ENCODE measurements at places on chromosomes 2 and 18.
A peak's percentile ranks its signal among the peaks of the same experiment; 100 is the strongest.

- no peak for DNase-seq
These were observed 21.3 kb upstream of the CHST9 start for GRCh38 chr18:27206411-27206810.

DNA sequence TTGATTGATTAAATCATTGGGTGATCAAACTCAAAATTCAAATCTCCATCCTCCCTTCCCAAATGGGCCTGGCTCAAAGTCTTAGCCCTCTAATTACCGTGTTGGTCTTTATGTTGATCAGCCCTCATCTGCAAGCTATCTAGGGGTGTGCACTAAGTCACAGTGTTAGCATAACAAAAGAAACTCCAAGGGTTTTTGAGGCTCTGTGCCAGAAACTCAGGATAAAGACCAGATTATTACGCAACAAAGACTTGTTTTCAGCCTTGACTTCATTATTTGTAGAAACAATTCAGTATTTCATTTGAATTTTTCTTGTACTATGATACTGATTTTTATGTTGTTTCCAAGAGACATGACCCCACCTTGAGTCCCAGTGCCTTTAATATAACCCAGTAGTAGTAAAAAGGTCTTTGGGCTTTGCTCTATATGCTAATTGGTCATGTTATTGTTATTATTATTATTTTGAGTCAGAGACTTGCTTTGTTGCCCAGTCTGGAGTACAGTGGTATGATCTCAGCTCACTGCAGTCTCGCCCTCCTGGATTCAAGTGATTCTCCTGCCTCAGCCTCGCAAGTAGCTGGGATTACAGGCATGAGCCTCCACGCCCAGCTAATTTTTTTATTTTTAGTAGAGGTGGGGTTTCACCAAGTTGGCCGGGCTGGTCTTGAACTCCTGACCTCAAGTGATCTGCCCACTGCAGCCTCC lies 13.9 kb downstream of the PSMD14 start:
- DNase-seq, result no peak

DNA sequence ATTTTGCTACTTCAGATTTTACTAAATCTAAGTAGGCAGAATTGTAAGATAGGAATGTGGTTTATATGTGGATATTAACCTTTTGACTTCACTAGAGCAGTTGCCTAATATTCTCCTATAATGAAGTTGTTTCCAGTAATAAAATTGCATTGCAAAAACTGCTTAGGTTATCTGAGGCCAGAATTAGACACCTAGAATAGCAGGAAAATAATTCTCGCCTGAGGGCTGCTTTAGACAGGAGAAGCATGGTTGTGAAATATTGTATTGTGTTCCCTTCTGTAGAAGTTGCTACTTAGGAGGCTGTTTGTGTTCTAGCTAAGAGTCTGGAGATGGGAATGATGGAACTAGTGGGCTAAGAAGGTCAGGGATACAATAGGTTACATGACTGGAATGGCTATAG lies 146.3 kb downstream of the PLCL1 start:
- no peak for DNase-seq

DNA sequence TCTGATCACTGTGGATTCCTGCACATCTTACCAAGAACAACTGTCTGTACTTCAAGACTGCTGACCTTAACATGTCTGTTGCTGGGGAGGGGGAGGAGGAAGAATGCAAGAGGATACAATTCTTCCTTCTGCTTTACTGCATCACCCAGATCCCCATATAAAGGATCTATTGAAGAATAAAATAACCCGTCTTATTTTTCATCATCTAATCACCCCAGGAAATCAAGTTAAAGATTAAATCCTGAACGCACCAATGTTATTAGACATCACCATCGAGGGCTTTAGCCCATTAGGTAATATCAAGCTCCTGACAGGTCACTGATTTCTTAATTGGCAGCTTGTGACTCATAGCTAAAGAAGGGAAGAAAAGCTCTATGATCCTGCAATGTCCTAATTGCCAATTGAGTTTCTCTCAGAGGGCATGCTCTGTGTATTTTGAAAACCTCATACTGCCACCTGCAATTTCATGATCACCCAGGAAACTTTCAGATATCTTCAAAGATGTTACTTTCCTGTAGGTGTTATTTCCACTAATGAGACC lies 75.4 kb upstream of the KCNE4 start:
- no peak for DNase-seq

DNA sequence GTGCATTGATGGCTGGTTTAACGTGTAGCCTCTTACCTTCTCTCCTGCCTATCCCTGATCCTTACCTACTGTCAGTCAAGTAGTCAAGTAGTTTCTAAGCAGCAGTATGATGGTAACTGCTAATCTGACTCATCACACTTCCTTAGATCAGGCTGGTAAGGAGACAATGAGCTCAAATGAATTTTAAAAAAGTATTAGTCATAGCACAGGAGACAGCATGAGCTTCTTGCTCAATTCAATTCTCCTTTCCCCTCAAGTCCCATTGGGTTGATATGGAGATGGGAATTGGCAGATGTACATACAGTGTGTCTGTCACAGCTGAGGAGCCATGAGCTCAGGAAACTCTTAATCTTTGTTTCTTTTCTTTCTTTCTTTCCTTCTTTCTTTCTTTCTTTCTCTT lies 799.7 kb downstream of the LRP1B start:
- no peak for DNase-seq

DNA sequence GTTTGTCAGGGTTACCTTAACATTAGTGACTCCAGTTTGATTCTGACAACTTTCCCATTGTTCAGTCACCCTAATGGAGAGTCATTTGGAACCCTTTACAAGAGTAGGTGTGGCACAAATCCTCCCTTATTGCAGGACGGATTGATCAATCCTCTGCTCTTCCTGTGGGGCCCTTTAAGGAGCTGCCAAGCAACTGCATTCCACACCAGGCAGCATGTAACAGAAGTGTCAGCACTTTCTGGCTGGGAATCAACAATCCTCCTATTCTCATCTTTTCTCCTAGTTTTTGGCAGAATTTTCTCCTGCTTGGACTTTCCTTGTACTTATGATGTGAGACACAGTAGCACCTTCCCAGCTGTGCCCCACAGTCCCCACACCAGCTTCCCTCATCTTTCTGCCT lies 177.8 kb downstream of the ST6GAL2 start:
- DNase-seq, result no peak

DNA sequence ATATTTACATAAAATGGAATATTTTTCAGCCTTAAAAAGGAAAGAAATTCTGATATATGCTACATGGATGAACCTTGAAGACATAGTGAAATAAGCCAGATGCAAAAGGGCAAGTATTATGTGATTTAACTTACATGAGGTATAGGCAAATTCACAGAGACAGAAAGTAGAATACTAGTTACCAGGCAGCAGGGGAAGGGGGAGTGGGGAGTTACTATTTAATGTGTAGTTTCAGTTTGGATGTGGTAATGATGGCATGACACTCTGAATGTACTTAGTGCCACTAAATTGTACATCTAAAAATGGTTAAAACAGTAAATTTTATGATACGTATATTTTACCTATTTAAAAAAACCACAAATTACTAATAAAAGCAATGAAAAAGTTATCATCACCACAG lies 12.1 kb downstream of the METTL4 start:
- DNase-seq, result no peak

DNA sequence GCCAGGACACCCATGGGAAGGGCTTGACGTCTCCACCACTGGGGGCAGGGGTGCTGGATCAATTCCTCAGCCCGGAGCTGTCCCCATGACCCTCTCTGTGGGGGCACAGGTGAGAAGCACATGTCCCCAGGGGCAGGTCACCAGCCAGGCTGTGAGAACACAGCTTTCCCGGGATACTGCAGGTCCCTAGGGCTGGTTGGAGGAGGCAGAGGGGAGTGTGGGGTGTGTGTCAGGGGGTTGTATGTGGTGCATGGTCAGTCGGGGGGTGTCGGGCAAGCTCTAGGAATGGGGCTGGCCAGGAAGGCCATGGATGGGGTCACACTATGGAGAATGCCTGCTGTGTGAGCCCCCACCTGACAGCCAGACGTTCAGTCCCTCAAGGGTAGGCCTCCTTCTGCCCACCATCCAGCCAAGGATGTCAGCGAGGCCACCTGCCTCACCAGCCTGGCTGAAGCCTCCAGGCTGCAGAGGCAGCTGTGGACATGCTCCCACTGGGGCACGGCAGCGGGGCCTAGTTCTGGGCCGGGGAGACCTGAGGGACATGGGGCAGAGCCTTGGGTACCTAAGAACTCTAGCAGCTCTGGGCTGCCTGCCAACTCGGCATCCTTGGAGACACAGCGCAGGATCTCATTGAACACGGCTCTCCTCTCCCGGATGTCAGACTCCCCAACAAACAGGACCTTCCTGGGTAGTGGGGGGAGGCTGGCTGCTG lies 10.3 kb downstream of the HS1BP3 start:
- DNase-seq, result no peak

GRCh38 chr2:7703048-7703447 lies 785.8 kb downstream of the RNF144A start:
- DNase-seq, result no peak

GRCh38 chr18:57149051-57149450 lies 2.2 kb downstream of the BOD1L2 start:
- no peak for DNase-seq

DNA sequence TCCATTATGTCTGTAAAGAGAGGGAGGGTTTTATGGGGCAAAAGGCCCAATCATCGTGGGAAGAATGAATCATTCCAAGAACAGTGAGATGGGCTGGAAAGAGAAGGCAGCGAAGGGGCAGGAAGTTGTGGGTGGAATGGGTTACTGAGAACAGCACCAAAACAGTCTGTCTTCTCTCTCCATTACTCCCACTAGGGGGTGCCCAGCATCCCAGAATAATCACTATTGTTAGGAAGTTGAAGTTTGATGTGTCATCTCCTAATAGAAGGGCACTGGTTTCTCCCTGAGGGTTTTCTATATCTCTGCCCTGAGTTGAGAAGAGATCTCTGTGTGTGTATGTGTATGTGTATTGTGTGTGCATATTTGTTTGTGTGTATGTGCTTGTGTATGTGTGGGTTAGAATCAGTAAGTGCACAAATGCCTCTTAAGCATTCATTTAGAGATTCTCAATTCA lies 76.6 kb upstream of the MAP4K3 start:
- peak; percentile 75 for DNase-seq

DNA sequence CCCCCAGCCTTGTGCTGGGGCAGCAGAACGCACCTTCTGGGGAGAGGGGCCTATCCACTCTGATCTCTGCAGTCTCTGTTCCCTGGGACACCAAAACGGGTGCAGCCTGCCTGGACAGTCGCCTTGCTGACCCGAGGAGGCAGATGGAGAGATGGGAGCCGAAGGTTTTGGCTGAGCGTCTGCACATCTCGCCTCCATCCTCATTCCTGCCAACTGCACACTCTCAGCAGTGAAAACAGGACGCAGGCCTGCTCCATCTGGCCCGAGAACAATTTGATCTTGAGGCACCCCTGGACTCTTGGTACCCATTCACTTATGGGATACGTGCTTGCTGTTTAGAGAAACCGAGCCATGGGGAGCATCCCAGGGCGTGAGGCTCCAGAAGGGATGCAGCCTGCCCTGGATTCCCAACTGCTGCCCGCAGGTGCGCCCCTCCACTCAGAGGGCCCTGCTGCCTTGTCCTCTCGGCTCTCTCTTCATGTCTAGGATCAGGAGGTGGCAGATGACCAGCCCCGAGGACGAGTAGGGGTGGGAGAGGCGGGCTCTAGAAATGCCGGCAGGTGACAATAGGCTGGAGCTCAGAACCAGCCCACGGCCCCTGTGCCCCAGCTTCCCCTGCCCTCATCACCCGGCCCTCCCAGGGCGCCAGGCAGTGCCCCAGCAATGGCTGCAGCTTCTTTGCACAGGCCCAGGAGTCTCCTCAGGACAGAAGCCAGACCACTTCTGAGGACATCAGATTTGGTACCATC lies 9.1 kb upstream of the SEMA4C start:
- no peak for DNase-seq

DNA sequence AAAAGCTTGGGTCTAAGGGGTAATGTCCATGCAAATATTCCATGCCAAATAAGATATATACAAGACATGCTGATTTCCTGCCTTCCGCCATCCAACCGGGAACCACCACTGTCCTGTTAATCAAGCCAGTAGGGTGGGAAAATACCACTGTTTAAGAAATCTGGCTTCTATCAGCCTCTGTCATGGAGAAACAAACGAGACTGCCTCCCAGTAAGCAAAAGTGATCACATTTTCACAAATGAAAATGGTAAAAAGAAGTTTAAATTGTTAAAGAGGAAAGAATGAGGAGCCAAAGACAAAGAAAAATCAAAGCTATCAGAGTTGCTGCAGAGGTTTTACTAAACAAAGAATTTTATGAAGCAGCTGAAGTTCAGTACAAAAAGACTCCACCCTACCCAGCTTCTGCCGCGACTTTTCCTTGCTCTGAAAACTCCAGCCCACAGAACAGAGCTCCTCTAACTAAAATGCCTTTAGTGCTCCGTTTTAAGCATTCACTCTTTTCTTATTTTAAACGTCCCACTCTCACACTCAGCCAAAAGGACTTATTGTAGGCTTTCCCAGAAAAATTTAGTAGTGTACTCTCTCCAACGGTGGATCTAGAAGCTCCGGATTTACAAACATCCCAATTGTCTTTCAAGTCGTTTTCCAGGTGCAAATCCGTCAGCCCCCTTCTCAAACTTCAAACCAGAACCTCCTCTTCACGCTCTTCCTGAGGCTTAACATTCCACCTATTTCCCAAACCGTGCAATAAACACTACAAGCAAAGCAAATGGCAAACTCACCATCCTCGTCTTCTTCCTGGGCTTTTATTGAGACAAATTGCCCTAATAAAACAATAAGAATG lies 613 bp downstream of the COL5A2 start:
- DNase-seq, result no peak

DNA sequence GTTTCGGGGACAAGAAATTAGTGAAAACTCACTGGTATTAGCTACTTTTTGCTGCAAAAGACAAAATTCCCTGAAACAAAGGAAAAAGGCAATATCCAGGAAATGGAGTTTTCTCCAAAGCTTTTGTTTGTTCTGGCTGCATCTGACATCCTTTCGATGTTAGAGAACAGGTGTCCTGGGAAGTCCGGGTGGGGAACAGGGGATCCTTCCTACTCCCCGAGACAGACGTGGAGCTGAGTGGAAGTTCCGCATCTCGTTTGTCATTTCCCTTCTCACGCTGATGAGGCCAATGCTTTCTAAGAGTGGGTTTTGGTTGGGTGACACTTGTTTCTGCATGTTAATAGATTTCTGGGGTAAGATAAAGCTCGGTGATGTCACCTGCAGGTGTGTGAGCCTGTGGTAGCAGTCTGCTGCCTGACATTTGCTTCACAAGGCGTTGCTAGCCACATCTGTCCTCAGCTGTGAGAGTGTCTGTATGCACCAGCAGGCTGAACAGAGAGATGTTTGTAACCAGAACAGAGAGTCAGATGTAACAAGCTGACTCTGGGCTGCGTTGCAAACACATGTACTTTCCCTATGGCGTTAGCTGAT lies 125.9 kb downstream of the ACOXL start:
- peak; percentile 80 for DNase-seq

DNA sequence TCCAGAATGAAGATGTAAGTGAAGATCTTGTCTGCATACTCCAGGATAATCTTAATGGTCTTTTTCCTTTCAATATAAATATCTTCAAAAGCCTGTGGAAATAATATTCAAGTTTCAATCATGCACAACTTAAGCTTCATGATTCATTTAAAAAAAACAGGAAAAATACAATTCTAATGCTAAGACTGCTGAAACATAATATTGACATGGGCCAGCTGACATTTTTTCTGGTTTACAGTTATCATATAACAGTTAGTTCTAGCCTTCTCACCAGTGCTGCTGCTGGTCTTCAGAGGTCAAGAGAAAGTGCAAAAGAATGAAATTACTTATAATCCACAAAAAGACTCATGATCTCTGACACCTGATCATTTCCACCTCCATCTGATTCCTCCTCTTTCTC lies 110.4 kb upstream of the SCN1A start:
- DNase-seq, result no peak
